HFFc6 (cell line): ENCODE measurements at places on chromosomes 7 and 10. TPM values are rescaled to one million over a fixed set of nuclear protein-coding genes. Genes with fewer than 3 reads are reported as not detected.

GRCh38 chr7:10677668-10678232, 295.9 kb upstream of the PHF14 start:
- no peaks in the 10 kb centered on the region for H3K4me1 ChIP-seq
- no peak for DNase-seq
- H3K27me3 ChIP-seq, result no peaks in the 10 kb centered on the region
- no peaks in the 10 kb centered on the region; the same call in 1 of the 2 replicates for H3K36me3 ChIP-seq
- no peak overlapping the region for H3K4me3 ChIP-seq

Gene UNCX
- total RNA-seq, result not detected in 3 replicates

Gene SEMA3C
- total RNA-seq, result 60.5 to 77.6 TPM (median 63.4 TPM) in 3 replicates

DNA sequence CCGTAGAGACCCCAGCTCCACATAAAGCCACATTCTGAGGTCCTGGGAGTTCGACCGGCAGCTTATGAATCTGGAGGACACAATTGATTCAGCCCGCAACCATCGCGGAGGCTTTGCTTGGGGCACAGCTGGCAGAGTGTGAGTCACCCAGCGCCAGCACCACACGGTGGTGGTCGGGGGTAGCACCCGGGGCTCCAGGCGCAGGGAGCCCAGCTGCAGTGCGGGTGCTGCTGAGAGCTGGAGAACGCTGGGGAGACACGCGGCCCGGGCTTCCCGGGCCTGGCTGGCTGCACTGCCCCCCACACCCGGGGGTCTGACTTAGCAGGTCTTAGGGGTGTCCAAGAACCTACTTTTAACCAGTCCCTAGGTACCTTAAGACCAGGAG, 87.9 kb downstream of the PAXIP1 start:
- DNase-seq, result no peak
- peaks cover 20% of the 10 kb centered on the region for H3K27me3 ChIP-seq
- H3K4me3 ChIP-seq, result no peak overlapping the region
- peaks cover 6% of the 10 kb centered on the region; the same call in 1 of the 2 replicates for H3K4me1 ChIP-seq

Gene WDR11
- total RNA-seq, result 35.0 to 39.1 TPM (median 36.2 TPM) in 3 replicates

DNA sequence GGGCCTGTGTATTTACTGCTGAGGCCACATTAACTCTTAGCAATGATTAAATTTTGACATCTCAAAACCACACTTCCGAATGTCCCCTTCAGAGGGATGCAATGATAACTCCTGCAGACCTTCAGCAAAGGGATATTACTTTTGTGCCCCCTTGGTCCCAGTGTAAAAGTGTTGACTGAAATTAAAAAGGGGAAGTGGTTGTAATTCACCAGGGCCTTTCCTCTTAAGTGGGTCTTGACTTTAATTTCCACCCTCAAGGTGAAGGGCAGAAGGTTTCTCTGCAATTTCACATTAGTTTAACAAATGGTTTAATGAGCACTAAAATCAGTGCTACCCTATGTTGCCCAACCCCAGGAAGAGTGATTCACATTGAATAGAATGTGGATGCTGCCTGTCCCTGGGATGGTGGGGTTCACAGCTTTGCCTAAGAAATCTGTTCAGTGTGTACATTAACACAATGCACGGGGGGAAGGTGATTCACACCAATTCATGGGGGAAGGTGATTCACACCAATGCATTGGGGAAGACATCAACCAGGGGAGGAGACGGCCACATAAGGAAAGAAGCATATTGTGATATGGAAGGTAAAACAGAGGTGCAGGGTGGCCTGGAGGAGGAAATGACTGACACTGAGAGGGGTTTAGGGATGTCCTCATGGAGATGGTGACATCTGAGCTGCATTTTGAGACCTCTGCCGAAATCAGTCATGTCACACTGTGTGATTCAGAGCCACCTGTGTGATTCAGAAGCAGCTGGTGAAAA, 19.4 kb upstream of the TNS3 start:
- peak overlapping the region; percentile 74 for H3K4me3 ChIP-seq
- peaks cover 14% of the 10 kb centered on the region; the same call in 1 of the 2 replicates for H3K36me3 ChIP-seq
- peaks cover 77% of the 10 kb centered on the region for H3K4me1 ChIP-seq
- no peaks in the 10 kb centered on the region; the same call in none of the 2 replicates for H3K27me3 ChIP-seq
- peak; percentile 85 for DNase-seq
- peak overlapping the region; percentile 95 for H3K27ac ChIP-seq

GRCh38 chr10:130627346-130628045, 491.3 kb downstream of the GLRX3 start:
- no peaks in the 10 kb centered on the region; the same call in 1 of the 2 replicates for H3K27me3 ChIP-seq
- H3K4me3 ChIP-seq, result no peak overlapping the region
- H3K4me1 ChIP-seq, result no peaks in the 10 kb centered on the region
- no peak for DNase-seq
- no peak overlapping the region for H3K27ac ChIP-seq

GRCh38 chr10:128036746-128037543, 89.3 kb downstream of the MKI67 start:
- no peak overlapping the region for H3K27ac ChIP-seq
- no peaks in the 10 kb centered on the region for H3K36me3 ChIP-seq
- no peak for DNase-seq
- H3K4me3 ChIP-seq, result no peak overlapping the region
- H3K27me3 ChIP-seq, result peaks cover 26% of the 10 kb centered on the region

Gene SNCG
- 2.2 to 4.5 TPM (median 2.8 TPM) in 3 replicates for total RNA-seq

Gene PRPS1L1
- total RNA-seq, result not detected in 3 replicates

Gene BBS9
- 10.8 to 12.3 TPM (median 11.7 TPM) in 3 replicates for total RNA-seq

- H3K4me1 ChIP-seq, result peaks cover 48% of the 10 kb centered on the region
- no peaks in the 10 kb centered on the region for H3K36me3 ChIP-seq
These were observed 651.5 kb downstream of the LRMDA start for GRCh38 chr10:76082956-76083355.

DNA sequence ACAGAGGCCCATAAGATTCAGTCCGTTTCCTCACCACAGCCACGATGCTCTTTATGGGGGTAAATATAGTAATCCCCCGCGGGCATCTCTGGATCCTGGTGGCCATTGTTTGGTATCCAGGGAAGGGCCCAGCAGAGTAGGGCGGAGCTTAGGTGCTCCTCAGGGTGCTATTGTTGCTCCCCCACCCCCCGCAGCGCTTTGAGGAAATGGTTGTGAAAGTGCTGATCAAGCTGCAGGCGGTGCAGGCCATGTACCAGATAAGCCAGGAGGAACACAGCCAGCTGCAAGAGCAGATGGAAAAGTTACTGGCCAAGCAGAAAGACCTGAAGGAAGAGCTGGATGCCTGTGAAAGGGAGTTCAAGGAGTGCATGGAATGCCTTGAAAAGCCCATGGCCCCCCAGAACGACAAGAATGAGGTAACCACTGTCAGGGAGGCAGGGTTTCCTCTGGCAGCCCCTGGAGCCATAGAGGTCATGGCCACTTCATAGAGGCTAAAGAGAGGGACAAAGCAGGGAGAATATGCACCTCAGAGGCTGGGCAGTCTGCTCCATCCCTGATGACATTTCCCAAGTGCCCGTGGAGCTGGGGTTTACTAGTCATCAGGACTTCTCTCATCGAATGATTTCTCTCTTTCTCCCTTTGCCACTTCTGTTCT, 17.6 kb upstream of the FLNC start:
- H3K36me3 ChIP-seq, result peaks cover 5% of the 10 kb centered on the region; the same call in 1 of the 2 replicates
- no peak for DNase-seq
- no peaks in the 10 kb centered on the region; the same call in 1 of the 2 replicates for H3K4me1 ChIP-seq
- H3K4me3 ChIP-seq, result no peak overlapping the region
- H3K27ac ChIP-seq, result no peak overlapping the region
- no peaks in the 10 kb centered on the region; the same call in none of the 2 replicates for H3K27me3 ChIP-seq

DNA sequence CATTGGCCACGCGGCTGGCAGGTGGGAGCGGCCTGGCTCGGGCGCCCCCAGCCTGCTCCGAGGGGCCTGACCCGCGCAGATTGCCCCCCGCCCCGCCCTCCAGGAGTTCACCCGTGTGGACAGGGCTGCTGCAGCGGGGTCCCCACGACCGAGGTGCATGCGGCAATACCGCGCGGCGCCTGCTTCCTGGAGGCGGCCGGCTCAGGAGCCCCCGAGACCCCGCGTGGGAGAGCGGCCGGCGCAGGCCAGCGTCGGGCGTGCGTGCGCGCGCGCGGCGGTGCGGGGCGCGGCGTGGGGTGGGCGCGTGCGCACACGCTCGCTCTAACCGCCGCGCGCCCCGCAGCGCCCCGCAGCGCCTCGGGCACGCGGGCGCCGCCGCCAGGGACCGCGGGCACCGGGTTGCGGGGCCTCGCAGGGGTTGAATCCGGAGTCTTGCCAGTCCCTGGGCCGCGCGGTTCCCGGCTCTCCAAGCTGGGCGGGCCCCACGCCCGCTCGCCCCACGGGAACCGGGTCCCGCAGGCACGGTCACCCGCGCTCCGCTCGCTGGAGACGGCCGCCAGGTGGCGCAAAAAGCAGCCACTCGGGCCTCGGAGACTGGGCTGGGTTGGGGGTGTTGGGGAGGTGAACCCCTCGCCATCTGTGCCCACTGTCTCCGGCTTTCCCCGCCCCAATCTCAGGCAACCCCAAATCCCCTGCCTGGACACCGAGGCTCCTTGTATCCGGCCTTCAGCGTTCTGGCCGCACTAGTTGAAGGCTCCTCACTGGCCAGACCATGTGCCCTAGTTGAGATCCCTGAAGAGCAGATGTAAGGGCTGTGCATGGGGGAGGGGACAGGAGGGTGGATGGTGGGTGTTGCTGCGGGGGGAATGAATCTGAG, 1.3 kb upstream of the ACHE start:
- no peaks in the 10 kb centered on the region for H3K36me3 ChIP-seq
- no peak for DNase-seq
- H3K27me3 ChIP-seq, result peaks cover 24% of the 10 kb centered on the region
- no peak overlapping the region for H3K27ac ChIP-seq
- peak overlapping the region; percentile 21; the same call in 1 of the 2 replicates for H3K4me3 ChIP-seq
- H3K4me1 ChIP-seq, result peaks cover 6% of the 10 kb centered on the region

Gene SPDYE1
- total RNA-seq, result not detected in 2 replicates

DNA sequence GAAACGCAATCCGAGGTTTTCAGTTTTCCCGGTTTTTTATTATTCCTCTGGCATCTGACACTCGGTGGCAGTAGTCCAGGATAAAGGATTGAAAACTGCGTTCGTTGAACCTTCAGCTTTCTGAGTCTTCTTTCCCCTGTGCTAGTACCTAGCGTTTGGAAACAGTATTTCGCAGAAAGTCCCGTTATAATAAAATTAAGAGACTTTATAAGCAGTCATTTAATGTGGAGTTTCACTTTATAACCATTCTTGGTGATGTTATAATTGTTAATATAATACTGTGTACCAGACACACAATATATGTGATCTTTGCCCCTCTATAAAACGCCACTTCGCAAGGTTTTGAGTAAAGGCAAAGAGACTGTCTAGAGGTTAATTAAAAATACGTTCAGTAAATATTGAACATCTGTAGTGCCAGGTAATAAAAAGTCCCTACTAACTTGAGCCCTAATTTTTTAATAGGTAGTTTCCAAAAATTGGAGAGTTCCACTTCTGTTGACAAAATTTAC, 874 bp downstream of the CISD1 start:
- no peak for DNase-seq
- H3K27me3 ChIP-seq, result no peaks in the 10 kb centered on the region
- peak overlapping the region; percentile 98 for H3K27ac ChIP-seq
- peak overlapping the region; percentile 99 for H3K4me3 ChIP-seq
- H3K4me1 ChIP-seq, result peaks cover 51% of the 10 kb centered on the region

DNA sequence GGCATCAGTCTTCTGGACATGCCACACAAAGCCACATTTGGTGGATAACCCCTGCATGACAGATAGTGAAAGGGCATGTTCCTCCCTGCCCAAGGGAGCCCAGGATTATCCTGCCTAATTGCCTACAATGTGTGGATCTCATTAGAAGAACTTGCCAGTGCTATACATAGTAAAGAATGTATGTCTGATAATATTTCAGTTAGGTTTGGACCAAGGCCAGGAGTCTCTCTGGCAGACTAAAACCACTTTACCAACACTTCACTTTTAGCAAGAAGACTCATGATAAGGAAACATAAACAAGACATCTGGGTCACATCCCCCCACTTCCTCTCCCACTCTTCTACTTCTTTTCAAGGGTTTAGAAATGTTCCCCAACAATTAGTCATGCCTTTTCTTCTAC, 196.7 kb downstream of the MTERF1 start:
- H3K4me1 ChIP-seq, result peaks cover 13% of the 10 kb centered on the region; the same call in 1 of the 2 replicates
- no peak overlapping the region; the same call in 1 of the 2 replicates for H3K27ac ChIP-seq
- H3K4me3 ChIP-seq, result no peak overlapping the region
- H3K27me3 ChIP-seq, result no peaks in the 10 kb centered on the region; the same call in 1 of the 2 replicates
- H3K36me3 ChIP-seq, result peaks cover 8% of the 10 kb centered on the region
- DNase-seq, result peak; percentile 43

- H3K36me3 ChIP-seq, result no peaks in the 10 kb centered on the region
- H3K27ac ChIP-seq, result no peak overlapping the region
- H3K4me1 ChIP-seq, result no peaks in the 10 kb centered on the region
- no peak for DNase-seq
These were observed 332.5 kb upstream of the ETV1 start for GRCh38 chr7:14321947-14322346.

Gene GIMAP7
- not detected in 3 replicates for total RNA-seq

DNA sequence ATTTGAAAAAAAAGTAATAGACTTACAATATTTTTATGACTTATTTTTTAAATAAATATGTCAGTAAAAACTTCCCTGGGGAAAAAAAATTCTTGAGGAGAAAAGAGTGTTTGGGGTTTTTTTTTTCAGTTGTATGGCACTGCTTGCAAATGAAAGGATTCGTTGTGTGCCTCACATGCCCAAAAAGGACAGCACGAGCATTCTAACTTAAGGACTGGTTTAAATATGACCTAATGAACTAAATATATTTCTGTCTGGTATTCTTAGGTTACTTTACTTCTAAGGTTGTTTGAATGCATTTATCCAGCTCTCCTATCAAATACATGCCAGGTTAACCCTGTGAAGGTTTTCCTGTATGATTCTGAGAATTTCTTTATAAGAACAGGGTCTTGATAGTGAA, 988 bp upstream of the CD36 start:
- H3K4me3 ChIP-seq, result no peak overlapping the region
- no peak for DNase-seq
- no peak overlapping the region for H3K27ac ChIP-seq
- H3K4me1 ChIP-seq, result peaks cover 80% of the 10 kb centered on the region
- H3K27me3 ChIP-seq, result no peaks in the 10 kb centered on the region; the same call in 1 of the 2 replicates

DNA sequence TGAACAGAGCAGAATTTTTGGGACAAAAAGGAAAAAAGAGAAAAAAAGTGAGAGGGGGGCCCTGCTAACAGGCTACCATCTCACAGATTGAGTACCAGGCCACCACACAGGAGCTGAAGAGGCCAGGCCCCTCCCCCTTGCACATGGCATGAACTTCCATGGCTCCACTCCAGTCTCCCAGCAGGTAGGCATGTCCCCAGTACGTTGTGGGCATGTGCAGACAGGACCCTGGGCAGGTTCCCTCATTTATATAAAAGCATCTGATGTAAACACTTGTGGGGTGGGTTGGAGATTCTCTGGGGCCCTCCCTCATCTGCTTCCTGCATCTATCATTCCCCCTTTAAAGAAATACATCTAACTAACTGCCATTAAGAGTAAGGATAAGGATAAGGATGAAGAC, 45.0 kb upstream of the AKR1C1 start:
- no peak overlapping the region for H3K27ac ChIP-seq
- H3K36me3 ChIP-seq, result no peaks in the 10 kb centered on the region
